ENCODE measurements at places on chromosomes 12 and 14.

GRCh38 chr12:125194163-125194773 is 129.0 kb downstream of the AACS start:
- DNase-seq, result no peak

DNA sequence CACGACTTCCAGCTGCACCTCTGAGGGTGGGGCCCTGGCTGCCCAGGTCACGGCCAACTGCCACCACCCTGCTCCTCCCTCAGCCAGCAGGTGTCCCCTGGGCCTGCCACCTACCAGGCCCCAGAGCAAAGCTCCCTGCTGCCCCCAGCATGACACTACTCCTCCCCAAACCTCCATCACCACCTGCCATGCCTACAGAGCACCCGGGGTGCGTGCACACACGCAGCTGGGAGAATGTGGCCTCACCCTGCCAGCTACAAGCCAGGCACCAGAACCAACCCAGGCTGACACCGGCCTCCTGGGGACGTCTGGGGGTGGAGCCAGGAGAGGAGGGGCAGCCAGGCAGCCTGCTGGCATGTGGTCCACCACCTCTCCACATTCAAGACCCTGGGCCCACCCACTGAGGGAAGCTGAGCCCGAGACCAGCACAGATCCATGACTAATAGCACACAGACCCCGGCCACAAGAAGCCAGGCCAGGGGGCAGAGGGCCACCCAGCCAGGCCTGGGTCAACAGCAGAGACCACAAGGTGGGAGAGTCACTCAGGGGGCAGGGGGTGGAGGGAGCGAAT is 3.4 kb downstream of the JAG2 start:
- DNase-seq, result no peak

GRCh38 chr12:47223848-47224213 is 144.1 kb upstream of the AMIGO2 start:
- no peak for DNase-seq

DNA sequence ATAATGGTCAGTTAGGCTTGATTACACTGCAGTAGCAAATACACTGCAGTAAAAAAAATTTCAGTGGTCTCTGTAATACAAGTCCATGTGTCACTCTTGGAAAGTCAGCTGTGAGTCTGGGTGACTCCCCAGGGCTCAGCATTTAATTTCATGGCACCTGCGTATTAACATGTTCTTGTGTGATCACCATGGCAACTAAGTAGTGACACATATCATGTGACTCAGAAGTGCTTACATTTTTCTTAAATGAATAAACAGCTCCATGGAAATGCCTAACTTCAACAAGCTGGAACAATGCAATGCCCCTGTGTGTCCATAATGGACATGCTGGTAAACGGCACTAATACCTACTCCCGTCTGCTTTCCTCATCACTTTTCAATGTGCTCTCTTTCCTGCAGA is 88.5 kb upstream of the ANO4 start:
- DNase-seq, result no peak

DNA sequence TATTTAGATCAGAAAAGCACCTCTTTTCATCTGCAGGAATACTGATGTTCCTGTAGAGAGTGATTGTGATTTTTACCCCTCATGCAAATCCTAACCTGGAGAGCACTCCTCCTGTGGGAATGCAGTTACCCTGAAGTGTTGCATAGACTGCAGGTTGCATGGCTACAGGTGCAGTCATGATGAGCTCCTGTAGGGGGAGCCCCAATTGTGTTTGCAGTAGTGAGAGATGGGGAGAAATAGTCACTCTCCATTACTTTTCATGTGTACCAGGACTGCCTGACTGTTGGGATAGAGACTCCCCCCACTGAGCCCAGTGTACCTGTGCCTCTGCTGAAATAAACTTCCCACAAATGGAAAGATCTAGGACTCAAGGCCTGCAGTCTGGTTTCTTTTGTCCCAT is 1086.5 kb downstream of the SLC6A15 start:
- DNase-seq, result peak; percentile 14

DNA sequence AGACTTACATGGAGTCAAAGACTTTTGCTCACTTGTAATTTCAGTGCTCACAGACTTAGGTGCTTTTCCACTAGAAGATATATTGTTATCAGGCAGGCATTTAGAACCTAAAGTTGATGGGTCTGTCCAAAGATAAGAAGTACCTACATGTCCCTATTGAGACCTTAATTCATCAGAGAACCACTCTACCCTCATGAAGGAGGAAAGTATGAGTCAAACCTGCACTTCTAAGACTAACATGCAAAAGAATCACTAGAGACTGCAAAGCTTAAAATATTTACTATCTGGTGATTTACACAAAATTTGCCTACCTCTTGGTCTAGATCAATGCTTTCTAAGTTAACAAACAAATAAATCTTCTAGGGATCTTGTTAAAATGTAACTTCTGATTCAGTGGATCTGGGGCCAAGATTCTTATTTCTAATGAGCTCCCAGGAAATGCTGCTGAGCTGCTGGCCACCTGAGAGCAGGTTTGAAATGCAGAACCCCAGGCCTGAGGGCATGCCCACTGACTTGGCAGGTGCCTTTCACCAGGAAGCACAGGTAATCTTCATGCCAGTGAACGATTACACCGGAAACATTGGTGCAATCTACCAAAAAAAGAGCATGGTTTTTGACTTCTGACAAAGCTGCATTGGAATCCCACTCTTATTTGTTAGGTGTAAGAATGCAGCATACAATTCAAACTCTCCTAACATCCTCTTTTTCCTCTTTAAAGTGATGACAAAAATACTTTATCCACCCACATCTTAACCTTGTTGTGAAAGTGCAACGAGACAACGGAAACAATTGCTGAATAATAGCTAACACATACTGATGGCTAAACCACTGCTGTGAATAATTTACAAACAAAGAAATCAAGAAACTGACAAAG is 214.2 kb downstream of the ADAMTS20 start:
- no peak for DNase-seq

DNA sequence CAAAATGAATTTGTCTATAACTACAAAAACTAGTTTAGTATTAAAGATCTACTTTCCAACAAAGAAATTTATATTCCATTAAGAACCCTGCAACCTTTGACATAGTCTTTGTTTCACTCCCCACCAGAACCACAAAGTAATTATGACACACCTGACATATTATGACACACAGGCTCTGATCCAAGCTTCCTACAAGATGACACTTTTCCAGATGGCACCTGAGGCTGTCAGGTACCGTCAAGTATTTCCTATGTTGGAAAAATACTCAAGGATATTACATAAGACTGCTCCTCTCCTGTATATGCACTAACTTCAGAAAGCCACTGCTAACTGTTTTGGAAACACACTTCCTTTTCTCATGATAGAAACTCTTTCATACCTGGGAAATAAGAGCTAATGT is 38.9 kb downstream of the STXBP6 start:
- no peak for DNase-seq

DNA sequence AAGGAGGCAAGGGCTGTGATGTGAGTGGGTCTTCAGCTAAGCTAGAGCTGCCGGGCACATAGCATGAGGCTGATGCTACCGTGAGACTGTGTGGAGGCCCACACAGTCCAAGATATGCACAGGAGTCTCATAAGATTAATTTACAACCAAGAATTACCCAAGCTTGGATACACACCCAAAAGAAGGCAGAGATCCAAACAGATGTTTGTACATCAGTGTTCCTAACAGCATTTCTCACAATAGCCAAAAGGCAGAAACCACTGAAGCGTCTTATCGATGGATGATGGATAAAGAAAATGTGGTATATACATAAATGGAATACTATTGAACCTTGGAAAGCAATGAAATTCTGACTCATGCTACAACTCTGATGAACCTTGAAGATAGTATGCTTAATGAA is 40.8 kb upstream of the RIC8B start:
- DNase-seq, result no peak

DNA sequence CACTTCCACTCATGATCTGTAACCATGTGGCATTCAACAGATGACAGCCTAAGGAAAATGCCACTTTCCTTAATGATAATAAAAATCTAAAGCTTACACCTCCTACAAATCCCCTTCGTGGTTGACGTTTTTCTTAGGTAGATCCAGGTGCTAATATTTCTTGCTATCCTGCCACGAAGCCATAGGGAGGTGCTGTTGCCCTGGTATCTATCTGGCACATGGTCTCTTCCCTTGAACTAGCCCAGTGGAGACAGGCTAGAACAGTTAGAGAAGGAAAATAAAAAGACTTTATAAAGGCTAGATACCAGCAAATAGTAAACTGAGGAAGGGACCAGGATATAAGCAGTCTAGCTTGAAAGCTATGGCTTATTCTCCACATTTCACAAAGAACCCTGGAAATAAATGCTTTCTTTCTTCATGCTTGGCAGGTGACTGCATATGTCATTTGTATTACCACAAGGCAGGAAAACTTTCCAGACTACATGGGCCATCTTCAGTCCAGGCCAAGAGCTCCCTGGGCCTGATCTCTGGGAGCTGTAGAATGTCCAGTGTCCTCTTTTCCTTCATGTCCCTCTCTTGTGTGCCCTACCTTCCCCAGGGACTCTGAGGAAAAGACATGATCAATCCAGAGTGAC is 15.3 kb downstream of the SPIC start:
- DNase-seq, result peak; percentile 29

GRCh38 chr12:5173511-5174011 is 129.9 kb downstream of the KCNA5 start:
- DNase-seq, result no peak

GRCh38 chr12:93168751-93169150 is 209.0 kb upstream of the NUDT4 start:
- DNase-seq, result no peak

GRCh38 chr12:117521346-117521745 is 159.9 kb upstream of the NOS1 start:
- DNase-seq, result peak; percentile 35

GRCh38 chr14:22194664-22195063 is 394.4 kb downstream of the DAD1 start:
- no peak for DNase-seq

- no peak for DNase-seq
Observed at GRCh38 chr12:31804185-31804504, 75.3 kb upstream of the AMN1 start.

- no peak for DNase-seq
Observed at GRCh38 chr14:42323426-42323825, 716.8 kb downstream of the LRFN5 start.

DNA sequence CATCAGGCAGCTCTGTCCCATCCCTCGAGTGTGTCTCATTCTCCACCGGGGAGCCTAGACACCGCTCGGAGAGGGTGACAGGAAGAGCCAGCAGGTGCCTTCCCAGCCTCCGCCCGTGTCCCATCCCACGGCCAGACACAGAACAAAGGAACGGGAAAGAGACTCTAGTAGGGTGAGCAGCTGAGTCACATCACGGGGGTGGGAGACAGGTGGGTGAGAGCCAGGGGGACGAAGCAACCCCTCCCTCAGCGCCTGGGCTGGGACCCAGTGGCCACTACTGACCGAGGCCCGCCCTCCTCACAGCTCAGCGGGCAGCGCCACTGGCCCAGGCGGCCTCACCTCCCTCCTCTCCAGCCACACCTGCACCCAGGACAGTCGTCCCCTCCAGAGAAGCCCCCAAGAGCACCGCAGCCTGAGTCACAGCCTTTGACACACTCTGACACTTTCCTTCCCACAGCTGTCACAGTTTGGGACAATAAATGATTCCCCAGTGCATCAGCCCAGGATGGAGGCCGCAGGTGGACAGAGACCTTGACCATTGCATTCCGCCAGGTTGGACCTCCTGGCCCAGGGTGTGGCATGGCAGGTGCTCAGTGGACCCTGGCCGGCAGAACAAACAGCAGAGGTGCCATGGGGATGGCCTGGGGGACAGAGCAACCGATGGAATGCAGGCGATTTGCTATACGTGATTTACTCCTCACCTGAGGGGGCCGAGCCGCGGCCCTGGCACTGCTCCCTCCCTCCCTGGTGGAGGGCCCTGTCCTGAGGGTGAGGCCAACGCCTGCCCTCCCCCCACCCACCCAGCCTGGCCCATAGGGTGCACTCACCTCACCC is 45.4 kb upstream of the GALNT9 start:
- DNase-seq, result no peak

DNA sequence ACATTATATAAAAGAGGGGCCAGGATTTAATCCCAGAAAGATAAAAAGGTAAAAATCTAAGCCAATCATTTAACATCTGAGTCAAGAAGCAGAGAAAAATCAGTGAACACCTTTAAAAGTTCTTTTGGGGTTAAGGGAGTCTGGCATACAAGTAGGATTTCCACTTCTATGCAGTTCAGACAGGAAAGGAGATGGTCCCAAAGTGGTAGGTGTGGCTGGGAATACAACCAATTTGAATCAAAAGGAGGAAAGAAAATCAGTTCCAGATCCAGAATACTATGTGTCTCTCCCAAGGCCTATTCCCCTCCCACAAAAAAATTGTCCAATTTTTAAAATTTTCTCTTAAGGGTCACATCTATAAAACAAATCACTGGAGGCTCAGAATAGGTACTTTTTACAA is 167.4 kb downstream of the PHLDA1 start:
- DNase-seq, result no peak

DNA sequence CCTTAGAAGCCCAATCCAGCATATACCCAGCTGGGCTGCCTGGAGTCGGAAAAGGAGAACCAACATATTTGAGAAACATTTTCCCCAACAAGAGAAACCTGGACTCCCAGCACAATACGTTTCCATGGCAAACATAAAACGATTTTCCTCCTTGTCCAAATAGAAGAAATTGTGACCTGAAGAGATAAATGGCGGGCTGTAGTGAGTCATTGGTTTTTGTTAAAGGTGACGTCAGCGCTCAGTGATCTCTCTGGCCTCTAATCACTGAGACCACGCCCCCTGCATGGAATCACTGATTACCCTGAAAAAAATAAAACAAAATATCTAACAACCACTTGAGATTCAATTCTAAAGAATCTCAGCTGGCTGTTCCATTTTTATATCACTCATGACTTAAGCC is 6.0 kb downstream of the CCDC60 start:
- DNase-seq, result no peak

GRCh38 chr14:88030079-88030478 is 25.1 kb downstream of the GPR65 start:
- no peak for DNase-seq

DNA sequence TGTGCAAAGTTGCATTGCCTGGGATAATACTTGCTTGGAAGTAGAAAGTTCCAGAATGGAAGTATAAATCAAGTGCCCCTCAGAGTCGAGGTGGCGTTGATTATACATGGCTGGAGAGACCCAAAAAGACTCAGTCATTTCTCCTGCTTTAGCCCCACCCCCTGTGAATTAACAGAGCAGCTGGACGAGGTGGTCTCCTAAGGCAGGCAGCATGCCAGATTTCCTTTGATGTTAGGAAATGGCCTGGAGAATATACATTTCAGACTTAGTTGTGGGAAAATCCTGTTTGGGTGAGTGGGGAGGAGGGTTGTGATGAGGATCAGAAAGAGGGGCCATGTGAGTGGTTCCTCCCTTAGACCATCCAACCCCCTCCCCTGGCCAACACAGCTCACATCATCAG is 406.1 kb upstream of the TMPO start:
- DNase-seq, result no peak

- DNase-seq, result no peak
Observed at GRCh38 chr12:55720071-55720564, at the start of gene RDH5. Gene RDH5, plus strand, starts transcription at chr12:55720393. Its CDS starts 792 bp downstream, at chr12:55721185.

GRCh38 chr14:76872796-76873432 is 46.7 kb downstream of the LRRC74A start:
- DNase-seq, result no peak
